ENCODE measurements at places on chromosomes 7 and 10.

DNA sequence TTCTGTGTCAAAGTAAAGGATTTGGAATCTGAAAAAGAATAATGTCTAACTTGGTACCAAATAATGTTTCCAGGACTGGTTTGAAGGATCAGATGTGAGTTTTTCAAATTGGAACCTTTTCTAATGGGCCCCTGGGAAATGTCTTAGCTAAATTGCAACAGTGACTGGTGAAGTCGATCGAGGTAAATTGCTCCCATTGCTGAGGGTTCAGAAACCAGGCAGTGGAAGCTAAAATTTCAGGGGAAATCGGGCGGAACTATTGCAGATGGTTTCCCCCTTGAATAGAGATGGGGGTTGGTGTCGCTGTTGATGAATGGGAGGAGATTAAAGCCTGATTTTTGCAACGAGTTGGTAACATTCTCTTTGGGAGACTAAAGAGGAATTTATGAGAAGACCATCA lies 112.7 kb downstream of the SND1 start:
- DNase-seq = no peak

DNA sequence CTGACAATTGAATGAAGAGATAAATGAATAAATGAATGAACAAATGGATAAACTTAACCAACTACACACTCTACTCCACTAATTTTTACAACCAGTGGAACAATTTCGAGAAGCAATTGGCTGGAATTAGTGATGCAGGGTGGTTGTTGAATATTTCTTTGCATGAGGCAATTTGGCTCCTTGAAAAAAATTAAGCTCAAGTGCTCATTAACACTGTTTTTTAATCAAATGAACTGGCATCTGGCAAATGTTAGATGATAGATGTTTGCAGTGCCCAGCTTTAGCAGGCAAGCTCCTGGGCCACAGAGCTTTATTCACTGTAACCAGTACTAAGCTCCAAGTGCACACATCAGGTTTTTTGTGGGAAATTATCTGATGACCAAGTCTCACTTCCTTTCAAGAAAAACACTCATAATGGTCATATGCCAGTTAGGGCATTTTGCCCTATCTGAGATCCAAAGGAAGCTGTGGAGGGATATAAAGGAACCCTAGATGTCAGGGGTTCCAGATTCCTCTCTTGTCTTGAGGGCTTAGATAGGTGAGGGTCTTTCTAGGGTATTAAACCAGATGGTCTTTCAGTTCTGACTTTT lies 16.4 kb upstream of the ADD3 start:
- no peak for DNase-seq

GRCh38 chr7:34158368-34159153 lies 253.2 kb downstream of the BMPER start:
- DNase-seq = no peak

- no peak for DNase-seq
Observed at GRCh38 chr10:17426263-17426750, 28.1 kb downstream of the ST8SIA6 start.

DNA sequence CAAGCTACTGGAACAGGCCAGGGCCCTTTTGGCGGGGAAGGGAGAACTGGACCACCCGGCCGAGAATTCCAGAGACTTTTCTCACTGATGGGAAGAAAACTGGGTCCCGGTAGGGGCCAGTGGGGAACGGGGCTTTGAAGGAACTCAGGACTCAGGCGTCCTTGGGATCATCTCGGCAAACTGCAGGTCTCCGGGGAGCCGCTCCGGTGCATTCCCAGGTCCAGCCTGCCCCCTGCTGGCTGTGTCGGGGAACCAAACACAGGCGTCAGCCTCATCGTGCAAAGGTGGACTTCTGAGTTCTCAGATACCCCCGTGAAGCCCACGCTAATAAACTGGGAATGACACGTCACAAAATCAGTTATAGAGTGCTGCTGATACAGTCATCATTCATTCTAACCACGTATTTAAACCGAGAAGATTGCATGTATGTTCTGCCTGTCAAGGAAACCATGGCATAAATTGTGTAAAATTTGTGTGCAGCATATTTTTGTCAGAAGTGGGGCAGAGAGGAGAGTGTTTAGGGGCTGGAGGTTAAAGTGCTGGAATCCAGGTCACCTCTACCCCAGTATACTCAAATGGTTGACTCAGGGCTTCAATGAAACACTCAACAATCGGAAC lies 76.1 kb upstream of the CPXM2 start:
- DNase-seq = peak; percentile 56

DNA sequence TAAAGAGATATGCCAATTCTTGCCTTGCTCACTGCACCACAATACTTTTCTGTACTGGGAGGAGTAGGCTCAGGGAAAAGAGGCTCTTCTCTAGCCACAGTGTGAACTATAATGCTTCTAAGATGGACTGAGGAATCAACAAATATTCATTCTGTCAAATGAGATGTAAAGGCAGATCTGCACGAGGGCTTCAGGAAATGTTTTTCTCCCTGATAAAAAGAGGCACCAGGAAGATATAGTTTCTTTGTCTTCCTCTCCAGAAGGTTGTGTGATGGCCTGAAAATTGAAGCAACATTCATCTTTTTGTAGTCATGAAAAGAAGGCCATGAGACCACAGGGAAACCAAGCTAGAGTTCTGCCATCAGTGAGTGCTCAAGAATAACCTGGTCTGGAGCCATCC lies 79.1 kb upstream of the NME8 start:
- no peak for DNase-seq

GRCh38 chr7:33183504-33183903 lies 54.1 kb downstream of the BBS9 start:
- DNase-seq = no peak

DNA sequence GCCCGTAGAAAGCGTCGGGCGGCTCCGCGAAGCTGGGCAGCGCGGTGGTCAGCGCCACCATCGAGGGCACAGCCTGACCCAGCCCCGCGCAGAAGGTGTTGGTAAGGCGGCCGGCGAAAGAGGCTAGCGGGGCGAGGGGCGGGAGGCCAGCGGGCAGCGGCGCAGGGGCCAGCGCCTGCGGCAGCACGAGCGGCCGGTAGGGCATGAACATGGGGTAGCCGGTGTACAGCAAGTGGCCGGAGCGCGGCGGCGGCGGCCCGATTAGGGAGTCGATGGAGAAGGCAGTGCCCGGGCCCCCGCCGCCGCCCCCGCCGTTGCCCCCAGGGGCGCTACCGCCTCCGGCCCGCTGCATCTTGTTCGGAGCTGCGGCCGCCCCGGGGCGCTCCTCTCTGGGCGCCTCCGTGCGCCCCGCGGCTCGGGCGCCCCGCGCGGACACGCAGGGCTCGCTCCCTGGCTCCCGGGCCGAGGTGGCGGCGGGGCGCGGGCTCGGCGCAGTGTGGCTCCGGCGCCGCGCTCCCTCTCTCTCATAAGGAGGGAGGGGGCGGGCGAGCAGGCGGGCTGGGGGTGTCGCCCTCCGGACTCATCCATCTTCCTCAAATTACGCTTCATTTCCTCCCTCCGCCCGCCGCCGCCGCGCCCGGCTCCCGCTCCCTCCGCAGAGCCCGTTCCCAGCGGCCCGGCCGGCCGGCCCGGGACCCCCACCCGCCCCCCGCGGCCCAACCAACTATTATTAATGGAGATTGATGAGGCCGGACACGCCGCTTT lies at the start of gene GBX1:
Gene GBX1 (minus strand): TSS at position 498 of the 765 bp plus-strand sequence. CDS start 146 bp downstream, at position 352.
- DNase-seq = peak; percentile 46

GRCh38 chr10:100791369-100792058 lies 46.1 kb downstream of the PAX2 start:
- DNase-seq = no peak

- DNase-seq = no peak
Observed at GRCh38 chr7:13628239-13629001, 361.0 kb downstream of the ETV1 start.

- DNase-seq = no peak
Observed at GRCh38 chr7:74473116-74473515, 19.4 kb downstream of the GTF2IRD1 start.

- no peak for DNase-seq
Observed at GRCh38 chr10:24844742-24845141, 107.7 kb downstream of the PRTFDC1 start.

- DNase-seq = no peak
Observed at GRCh38 chr7:99766484-99767099, 17.4 kb downstream of the CYP3A4 start.

GRCh38 chr10:21527598-21528235 lies 2.2 kb upstream of the SKIDA1 start:
- DNase-seq = peak; percentile 56

DNA sequence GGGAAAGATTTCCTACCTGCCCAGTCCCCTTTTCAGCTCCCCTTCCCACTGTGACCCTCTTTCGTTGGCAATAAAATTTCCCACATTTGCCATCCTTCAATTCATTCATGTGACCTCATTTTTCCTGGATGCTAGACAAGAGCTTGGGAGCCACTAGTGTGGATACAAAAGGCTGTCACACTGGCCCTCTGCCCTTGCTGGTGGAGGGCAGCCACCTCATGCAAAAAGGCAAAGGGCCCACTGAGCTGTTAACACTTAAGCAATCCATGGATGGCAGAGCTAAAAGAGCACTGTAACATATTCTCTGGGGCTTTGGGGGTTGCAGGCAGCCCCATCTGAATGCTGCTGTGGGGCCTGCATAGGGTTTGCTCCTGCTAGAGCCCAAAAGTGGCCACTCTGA lies 315.1 kb downstream of the NEBL start:
- DNase-seq = no peak

- no peak for DNase-seq
Observed at GRCh38 chr10:33328253-33328652, 6.2 kb downstream of the NRP1 start.

DNA sequence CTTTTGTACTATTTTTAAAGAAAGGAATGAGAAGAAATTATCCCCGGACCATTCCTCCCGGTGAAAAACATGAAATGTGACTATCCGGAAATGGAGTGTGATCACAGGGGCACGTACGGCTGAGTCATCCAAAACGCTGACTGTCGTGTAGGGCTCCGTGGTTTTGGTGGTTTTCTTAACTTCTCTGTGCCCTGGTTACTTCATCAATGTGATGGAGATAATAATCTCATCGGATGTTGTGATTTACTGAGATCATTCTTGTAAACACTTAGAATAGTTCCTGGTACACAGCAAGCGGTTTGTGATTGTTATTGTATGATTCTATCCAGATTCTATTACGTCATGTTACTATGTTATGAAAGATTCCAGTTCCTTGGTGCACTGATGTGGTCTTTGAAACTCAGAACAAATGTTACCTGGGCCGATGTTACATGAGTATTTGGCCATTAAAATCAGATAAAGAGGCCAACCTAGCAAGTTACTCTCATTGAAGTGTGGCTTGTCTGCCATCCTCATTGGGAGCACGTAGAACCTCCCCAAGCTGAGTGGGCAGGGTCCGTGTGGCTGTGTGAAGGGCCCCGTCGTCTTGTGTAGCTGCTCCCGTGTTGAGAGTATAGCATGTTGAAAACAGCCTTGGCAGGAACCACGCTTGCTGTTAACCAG lies 99.5 kb downstream of the CAMK1D start:
- peak; percentile 67 for DNase-seq

- DNase-seq = no peak
Observed at GRCh38 chr7:45211066-45211465, 53.5 kb downstream of the RAMP3 start.

GRCh38 chr7:30902466-30902865 lies 9.2 kb upstream of the AQP1 start:
- DNase-seq = no peak

GRCh38 chr7:137395420-137395819 lies 51.9 kb upstream of the PTN start:
- no peak for DNase-seq

GRCh38 chr7:22051886-22052673 lies 106.4 kb upstream of the CDCA7L start:
- DNase-seq = no peak

DNA sequence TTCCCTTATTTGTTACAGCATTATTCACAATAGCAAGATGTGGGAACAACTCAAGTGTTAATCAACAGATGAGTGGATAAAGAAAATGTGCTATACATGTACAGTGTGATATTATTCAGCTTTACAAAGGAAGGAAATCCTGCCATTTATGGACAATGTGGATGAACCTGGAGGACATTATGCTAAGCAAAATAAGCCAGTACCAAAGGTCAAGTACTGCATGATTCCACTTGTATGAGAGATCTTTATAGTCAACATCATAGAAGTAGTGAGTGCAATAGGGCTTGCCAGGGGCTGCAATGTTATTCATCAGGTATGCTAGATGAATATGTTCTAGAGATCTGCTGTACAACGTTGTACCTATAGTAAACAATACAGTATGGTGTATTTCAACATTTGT lies 138.5 kb upstream of the AGR3 start:
- peak; percentile 41 for DNase-seq

GRCh38 chr7:135792363-135792668 lies 43.7 kb upstream of the FAM180A start:
- DNase-seq = no peak

DNA sequence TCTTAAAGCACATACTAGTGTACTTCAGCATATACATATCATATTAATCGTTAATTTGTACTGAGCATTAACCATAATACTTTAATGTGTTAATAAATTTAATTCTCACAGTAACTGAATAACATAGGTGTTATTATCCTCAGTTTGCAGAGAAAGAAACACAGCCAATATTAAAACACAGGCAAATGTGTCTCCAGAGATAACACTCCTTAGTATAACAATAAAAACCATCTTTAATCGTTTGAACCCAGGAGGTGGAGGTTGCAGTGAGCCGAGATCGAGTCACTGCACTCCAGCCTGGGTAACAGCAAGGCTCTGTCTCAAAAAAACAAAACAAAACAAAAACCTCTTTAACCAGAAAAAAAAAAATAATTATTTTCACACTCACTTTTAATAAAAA lies 49.4 kb upstream of the ZNF273 start:
- DNase-seq = no peak

DNA sequence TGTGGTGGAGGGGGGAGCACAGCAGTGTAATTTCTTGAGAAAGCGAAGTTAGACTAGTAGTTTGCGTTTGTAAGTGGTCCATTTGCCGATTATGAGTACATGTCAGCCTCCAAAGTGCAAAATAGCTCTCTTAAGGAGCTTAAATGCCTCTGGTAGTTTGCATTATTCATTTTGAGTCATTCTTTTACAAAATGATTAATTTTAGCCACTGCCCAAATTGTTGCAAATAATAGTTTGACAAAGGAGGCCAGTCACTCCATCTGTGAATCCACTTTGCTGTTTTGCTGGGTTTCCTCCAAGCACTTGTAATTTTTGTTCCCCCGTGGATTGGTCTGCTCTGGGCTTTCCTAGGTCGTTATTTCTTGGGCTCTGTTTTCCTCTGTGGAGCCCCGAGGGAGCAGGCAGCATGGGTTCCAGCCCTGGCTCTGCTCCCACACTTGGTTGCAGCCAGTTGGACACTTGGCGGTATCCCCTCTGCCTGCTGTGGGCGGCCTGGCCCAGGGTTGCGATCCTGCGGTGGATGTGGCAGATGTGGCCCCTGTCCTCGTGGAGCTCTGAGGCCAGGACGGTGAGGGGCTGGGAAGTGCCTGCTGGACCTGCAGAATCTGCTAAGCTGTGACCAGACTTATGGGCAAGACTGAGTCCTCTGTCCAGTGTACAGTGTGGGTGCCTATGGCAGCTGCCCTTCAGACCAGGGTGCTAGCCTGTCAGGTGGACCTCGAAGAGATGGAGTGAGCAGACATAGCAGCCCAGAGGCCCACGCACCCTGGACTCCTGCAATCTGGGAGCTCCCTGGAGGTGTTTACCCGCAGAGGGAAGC lies 129.1 kb upstream of the BTBD16 start:
- no peak for DNase-seq

GRCh38 chr10:77637532-77638320 lies at the start of gene KCNMA1:
Gene KCNMA1 (minus strand): TSS chr10:77637808.
- DNase-seq = peak; percentile 63

- DNase-seq = no peak
Observed at GRCh38 chr7:156153590-156153989, 341.3 kb upstream of the SHH start.

GRCh38 chr10:121375172-121375571 lies 223.1 kb downstream of the FGFR2 start:
- no peak for DNase-seq

- no peak for DNase-seq
Observed at GRCh38 chr10:60266513-60266912, 123.2 kb downstream of the ANK3 start.
